ENCODE measurements at places on chromosomes 1 and 21.

- no peak for DNase-seq
These were observed 153.1 kb upstream of the RAB4A start for GRCh38 chr1:229117664-229118300.

DNA sequence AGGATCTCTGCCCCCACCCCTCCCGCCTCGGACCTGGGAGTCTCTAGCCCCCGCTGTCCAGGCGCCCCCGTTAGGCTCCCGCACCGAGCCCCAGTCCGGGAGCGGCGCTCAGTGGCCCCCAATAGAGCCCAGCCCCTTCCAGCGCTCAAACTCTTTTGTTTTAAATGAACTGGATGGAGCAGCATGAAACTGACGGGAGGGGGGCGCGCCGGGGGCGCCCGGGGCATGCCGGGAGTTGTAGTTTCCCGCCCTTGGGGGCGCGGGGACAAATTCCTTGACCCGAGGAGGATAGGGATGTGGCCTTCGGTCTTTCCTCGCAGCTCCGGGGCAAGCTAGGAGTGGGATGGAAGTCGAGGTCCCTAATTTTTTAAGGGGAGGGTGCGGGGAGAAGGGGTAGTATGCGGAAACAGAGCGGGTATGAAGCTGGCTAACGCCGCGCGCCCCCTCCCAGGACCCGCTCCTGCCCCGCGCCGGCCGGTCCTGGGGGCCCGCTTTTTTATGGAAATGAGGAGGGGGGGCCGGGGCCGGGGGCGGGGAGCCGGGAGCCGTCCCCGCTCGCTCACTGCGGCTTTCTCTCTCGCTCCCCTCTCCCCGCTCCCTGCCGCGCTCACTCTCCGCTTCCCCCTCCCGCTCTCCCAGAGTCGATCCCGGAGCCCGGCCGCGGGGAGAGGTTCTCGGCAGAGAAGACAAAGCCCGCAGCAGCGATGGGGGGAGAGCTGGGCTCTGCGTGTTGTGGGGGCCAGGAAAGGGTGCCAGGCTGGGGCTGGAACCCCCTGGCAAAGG is at the start of gene MEX3A:
Gene MEX3A, minus strand, starts transcription at position 157 of the 783 bp plus-strand sequence. CDS start 467 bp downstream, outside the sequence.
- peak; percentile 92 for DNase-seq

DNA sequence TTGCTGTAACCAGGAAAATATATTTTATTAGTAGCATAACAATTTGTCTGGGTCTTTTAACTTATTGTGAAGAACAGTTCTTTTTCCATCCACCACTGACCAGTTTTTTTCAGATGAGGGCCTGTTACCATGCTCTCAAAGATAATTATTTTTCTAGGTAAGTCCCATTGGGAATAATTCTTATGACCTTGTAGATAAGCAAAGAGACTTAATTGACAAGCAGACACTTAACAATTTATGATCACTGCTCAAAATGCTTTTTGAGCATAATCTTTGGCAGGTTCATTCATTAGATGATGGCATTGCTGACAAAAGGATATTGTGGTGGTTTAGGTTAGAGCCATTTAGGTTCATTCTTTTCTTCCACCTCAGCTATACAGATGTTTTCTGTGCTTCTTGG is 6.6 kb downstream of the SNX27 start:
- no peak for DNase-seq

DNA sequence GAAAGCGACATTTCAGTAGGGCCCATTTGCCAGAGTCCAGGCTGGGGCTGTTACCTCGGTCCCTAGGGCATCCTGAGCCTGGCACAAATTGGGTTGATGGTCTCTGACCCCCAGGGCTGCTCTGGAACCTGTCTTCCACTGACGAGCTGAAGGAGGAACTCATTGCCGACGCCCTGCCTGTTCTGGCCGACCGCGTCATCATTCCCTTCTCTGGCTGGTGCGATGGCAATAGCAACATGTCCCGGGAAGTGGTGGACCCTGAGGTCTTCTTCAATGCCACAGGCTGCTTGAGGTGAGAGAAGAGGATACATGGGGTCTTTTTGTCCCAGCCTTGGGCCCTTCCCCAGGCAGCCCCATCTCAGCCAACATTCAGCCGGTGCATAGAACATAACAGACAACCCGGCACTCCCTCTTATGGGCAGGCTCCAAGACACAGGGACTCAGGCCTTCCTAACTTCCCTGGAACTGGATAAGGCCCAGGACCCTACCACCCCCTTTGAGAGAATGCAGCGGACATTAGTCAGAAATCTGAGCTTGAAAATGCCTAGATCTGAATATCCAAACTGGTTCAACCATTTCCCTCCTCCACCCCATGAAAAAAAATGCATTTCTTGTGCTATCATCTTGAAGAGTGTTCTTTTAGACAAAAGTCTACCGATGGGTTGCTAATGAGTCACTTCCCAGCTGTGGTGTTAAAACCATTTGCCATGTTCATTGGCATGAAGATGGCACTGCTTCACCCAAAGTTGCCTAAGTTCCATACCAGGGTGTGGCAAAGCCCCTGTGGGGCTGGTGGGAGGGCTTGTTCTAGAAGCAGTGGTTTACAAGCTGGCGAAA is 35.4 kb downstream of the PKP1 start:
- DNase-seq = no peak

GRCh38 chr1:98164509-98164908 is 243.7 kb upstream of the DPYD start:
- DNase-seq = no peak

- DNase-seq = no peak
These were observed 10.4 kb downstream of the LDLRAD1 start for GRCh38 chr1:54007613-54008012.

DNA sequence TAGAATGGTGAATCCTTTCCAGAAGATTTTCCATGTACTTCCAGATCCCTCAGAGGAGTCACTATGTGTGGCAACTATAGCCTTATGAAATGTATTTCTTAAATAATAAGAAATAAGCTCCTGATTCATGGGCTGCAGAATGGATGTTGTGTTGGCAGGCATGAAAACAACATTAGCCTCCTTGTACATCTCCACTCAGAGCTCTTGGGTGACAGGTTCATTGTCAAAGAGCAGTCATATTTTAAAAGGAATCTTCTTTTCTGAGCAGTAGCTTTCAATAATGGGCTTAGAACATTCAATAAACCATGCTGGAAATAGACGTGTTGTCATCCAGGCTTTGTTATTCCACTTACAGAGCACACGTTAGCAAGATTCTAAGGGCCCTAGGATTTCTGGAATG is 96.6 kb downstream of the CDC7 start:
- DNase-seq = no peak

DNA sequence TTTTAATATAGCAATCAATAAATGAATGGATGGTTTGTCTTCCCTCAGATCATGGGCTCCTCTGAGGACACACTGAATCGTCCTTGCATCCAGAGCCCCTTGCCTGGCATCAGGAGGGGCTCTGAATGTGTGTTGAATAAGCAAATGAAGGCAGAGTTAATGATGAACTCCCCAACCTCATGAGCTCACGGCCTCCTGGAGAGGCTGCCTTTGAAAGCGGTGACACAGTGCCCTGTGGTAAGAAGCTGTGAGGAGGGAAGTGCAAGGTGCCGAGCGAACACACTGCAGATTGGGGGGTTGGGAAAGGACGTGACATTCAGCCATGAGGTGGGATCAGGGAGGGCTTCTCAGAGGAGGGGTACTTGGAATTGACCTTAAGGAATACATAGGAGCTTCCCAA is 3.2 kb upstream of the PARS2 start:
- no peak for DNase-seq

GRCh38 chr1:162541619-162542141 is 19.8 kb upstream of the UAP1 start:
- DNase-seq = no peak

DNA sequence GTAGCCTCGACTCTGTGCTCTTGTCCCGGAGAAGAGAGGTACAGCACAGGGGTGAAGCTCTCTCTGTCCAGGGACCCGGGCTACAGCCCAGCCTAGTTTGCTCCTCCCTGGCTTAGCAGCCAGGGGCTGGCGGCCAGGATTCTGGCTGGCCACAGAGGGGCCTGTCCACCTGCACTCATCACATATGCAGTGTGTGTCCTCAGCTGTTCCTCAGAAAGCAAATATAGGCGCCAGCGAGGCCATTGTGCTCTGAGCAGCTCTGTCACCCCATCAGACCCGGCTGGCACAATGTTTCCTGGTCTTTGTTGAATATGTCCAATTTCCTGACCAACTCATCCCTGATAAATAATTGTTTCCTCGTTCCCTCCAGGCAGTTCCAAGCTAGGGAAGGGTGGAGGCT is 28.5 kb downstream of the KCND3 start:
- DNase-seq = no peak

DNA sequence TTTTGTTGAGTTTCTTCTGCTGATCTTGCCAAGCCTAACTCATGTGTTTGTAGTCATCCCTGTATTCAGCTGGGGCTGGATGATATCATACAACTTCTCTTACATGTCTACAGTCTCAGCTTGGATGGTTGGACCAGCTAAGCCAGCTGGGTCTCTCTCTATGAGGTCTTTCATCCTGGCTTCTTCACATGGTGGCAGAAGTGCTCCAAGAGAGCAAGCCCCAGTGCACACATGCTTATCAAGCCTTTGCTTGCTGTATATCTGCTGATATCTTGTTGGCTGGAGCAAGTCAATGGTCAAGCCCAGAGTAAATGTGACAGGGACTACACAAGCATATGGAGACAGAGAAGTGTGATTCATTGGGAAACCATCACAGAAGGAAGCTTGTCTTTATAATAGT is 29.2 kb upstream of the SLC44A5 start:
- DNase-seq = no peak

DNA sequence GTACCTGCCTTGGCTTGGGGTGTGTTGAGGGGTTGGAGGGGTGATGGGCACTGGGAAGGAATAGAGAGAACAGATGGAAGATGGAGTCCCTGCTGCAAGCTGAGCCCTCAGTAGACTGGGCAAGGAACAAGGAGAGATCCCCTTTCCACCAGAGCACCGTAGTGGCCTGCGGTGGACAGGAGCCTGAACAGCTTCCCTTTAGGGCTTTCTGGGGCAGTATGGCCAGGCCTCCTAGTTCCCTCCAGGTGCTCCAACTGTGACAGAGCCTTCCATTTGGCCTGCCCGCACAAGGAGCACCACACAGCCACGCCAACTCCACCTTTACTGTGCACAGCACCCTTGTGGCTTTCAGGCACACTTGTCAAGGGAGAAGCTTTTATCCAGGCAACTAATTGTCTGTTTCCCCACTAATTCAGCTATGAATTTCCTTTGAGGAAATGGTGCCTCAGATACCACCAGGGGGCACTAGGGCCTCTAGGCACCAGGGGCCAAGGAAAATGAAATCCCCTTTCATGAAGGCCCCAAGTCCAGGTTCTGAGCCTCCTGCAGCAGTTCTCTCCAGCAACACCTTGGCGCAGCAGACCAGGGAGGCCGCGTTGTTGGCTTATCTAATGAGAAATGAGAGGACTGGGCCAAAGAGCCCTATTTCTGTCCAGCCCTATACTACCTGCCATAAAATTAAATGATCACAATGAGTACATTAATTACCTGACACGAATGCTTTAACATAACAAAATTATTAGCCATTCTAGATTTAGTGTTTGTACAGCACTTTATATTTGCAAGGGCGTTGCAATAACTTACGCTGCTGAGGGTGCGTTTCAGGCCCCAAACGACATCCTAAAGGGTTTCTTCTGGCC is 23.1 kb upstream of the ERI3 start:
- peak; percentile 87 for DNase-seq

Data from HAP-1 (cell line).